ENCODE measurements at places on chromosomes 3 and 15. TPM values are rescaled to one million over a fixed set of nuclear protein-coding genes. Genes with fewer than 3 reads are reported as not detected.

- H3K27ac ChIP-seq, result no peak overlapping the region
- DNase-seq, result no peak
- peaks cover 5% of the 10 kb centered on the region for H3K27me3 ChIP-seq
- peaks cover 10% of the 10 kb centered on the region for H3K4me1 ChIP-seq
Measured at GRCh38 chr3:50212971-50213370, 7.9 kb downstream of the SLC38A3 start.

The IL17RE gene
- 0.29 TPM for total RNA-seq

DNA sequence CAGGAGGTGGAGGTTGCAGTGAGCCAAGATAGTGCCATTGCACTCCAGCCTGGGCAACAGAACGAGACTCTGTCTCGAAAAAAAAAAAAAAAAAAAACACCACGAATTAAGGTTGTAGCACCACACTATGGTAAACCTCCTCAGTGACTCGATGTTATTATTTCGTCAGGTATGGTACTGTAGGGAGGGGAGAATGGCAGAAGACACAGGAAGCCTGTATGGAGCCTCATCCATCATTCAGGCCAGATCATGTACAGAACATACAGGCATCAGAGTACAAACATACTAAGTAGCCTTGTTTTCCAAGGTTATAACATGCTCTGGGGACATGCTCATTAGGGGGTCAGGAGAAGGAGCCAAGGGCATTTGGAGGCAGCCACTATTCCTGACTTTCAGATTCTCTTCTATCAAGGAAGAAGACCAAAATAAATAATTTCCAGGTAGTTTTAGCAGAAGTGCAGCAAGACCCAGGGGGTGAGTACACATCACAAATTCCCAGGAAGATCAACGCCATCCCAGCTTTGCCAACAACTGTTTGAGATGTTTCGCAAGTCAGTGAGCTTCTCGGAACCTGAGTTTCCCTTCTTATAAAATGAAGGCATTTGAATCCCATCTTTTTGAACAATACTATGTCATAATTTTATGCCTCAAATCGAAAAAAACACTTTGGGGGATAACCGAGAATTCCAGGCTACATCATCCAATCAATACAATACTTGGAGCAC is 79.8 kb downstream of the FOXP1 start:
- DNase-seq, result no peak
- no peaks in the 10 kb centered on the region for H3K27me3 ChIP-seq
- peak overlapping the region; percentile 62 for H3K4me3 ChIP-seq
- H3K27ac ChIP-seq, result peak overlapping the region; percentile 90
- H3K36me3 ChIP-seq, result peaks cover 3% of the 10 kb centered on the region

The USF3 gene
- total RNA-seq, result 11.2 TPM

- no peak for DNase-seq
- H3K36me3 ChIP-seq, result peaks cover 48% of the 10 kb centered on the region
- H3K27ac ChIP-seq, result no peak overlapping the region
- H3K4me3 ChIP-seq, result no peak overlapping the region
- H3K27me3 ChIP-seq, result no peaks in the 10 kb centered on the region
Measured at GRCh38 chr3:111929484-111929883, 49.3 kb upstream of the ABHD10 start.
